ENCODE measurements at places on chromosomes 4 and X.

- DNase-seq: no peak
Observed at GRCh38 chrX:9797384-9798360, 11.4 kb downstream of the SHROOM2 start.

DNA sequence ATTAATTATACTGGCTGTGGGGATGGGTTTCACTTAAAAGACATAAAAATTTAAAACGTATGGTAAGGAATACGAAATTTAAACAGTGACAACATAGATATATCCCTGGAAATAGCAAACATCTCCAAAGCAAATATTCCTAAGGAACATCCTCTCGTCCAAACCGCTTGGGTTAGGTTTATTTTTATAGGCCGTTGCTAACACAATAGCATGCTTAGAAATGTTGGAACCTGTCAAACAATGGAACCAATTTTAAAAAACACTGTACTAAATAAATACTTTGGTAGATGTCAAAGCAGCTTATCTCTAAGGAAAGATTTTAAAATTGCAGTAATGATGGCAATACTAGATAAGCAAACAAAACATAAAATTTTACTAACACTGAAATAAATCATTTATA is 45.4 kb downstream of the SEC24D start:
- no peak for DNase-seq

GRCh38 chr4:154838155-154838554 is 57.1 kb downstream of the RBM46 start:
- DNase-seq: no peak

- DNase-seq: no peak
Observed at GRCh38 chr4:150248181-150248580, 169.9 kb downstream of the DCLK2 start.

GRCh38 chrX:103398421-103398864 is 22.1 kb downstream of the BEX3 start:
- DNase-seq: no peak

GRCh38 chr4:22201256-22201655 is 252.7 kb upstream of the KCNIP4 start:
- no peak for DNase-seq

DNA sequence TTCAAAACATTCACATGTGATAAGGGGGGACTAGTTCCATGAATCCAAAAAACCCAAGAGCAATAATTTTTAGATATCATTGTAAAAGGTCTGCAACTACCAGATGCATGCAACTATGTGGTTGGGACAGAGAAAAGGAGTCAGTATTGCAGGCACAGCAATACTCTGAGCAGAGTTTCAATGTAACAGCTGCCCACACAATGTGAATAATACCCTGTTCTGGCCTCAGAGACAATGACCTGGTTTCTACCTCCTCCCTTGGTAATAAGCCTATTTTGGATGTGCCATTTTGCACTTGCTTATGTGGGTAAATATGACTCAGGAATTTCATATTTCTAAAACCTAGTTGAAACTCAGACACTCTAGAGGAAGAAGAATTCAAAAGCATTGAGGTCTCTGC is 194.8 kb upstream of the RASGEF1B start:
- DNase-seq: no peak

- DNase-seq: no peak
Observed at GRCh38 chr4:186149872-186150271, 41.5 kb upstream of the CYP4V2 start.

DNA sequence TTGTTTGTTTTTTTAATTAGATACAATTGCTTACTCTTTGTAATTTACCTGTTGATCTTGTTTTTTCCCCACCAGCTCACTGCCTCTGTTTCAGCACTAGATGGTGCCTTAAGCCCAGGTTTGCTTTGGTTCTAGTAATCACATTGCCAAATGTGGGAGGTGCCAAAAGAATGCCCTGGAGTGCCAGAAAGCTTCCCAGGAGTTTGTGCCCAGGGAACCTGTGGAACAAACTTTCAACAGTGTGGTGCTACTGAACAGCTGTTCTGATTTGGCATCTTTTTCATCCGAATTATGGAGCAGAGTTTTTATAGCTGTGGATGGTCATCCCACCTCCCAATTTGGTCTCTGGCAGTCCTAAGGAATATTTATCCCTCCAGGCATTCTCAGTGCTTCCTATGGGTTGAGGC is 1000.7 kb downstream of the STIM2 start:
- peak; percentile 26 for DNase-seq

DNA sequence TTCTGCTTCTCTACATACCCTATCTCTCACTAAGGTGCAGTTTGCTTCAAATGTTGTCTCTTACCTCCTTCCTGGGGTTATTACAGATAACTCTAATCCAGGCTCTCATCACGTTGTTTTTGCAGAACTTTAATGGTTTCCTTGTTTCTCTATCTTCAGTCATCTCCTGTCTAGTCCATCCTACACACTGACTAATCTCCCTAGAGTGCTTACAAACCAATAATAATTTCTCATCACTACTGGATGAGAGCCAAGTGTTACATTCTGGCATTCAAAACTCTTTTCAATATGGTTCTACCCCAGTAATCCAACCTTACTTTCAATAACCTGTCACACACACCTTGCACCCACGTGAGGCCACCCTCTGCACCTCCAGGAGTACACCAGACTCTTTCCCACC is 86.1 kb downstream of the SYNPO2 start:
- no peak for DNase-seq

DNA sequence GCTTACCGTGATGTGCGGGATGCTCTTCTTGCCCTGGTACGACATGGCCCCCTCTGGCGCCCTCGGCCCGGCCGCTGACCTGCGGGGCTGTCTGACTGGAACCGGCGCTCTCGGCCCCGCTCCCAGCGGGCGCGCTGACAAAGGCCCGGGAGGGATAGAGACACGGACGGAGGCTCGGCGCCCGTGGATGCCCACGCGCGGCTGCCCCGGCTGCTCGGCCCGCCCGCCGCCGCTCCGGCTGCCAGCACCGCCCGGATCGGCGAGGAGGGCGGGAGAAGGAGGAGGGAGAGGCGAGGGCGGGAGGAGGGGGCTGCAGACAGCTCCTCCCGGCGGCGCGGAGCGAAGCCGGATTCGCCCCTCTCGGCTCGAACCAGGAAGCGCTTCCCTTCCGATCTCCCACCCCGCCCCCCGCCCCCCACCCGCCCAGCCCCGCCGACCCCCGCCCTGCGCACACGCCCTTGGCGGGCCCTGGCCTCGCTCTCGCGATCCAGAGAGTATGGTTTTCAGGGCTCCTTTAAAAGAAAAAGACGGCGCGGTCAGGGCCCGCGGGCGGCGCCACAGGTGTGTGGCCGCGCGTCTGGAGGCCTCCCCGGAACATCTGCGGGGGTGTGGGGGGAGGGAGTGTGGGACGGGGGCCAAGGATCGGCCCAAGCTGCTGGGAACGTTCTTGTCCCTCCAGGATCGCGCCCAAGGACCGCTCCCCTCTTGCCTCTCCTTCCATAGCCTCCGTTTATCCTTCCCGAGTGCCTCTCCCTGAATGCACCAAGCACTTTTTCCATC is 4.5 kb downstream of the CRMP1 start:
- DNase-seq: peak; percentile 56

DNA sequence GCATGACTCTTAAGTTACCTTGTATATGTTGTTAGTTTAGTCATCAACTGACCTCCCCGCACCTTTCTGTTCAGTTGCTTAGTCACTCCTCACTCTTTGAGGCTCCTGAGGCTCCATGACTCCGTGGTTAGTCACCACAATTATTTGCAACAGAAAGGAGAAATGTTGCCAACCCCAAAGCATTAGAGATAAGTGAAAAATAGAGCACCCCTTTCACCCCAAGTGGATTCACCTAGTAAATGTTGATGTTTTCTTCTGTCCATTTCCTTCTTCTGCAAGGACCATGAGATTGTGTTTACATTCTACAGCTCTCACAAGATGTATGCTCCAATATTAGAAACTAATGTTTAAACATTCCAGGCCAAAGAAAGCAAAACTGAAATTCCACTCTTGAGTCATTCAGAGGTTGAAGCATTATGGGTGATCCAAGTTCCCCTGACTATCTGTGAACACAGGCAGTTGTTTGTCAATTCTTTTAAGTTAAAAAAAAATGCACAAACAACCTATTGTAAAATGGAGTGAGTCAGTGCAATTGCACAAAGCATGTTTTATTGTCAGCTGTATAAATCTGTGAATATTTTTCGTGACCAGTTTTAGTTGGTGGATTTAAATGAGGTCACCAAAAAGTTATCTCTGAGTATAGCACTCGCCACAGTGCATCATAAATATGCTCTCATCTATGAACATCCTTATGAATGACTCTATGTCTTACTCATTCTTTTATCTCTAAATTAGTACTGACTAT is 552.4 kb upstream of the MAGEB2 start:
- DNase-seq: no peak

DNA sequence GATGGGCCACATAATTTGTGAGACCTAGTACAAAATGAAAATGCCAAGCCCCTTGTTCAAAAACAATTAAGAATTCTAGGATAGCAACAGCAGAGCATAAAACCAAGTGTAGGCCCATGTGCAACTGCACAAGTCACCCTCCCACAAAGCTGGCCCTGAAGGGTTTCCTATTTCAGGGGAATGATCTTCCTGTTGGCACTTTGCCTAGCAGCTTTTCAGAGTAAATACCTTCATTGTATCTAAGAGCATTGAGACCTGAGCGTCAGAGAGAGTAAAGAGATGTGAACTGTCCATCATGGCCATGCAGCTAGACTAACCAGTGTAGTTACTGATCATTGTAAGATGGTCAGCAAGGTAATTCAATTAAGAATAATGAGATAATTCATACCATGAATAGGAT is 113.6 kb downstream of the CNKSR2 start:
- DNase-seq: peak; percentile 79

- DNase-seq: no peak
Observed at GRCh38 chr4:4868758-4869723, 9.6 kb downstream of the MSX1 start.

DNA sequence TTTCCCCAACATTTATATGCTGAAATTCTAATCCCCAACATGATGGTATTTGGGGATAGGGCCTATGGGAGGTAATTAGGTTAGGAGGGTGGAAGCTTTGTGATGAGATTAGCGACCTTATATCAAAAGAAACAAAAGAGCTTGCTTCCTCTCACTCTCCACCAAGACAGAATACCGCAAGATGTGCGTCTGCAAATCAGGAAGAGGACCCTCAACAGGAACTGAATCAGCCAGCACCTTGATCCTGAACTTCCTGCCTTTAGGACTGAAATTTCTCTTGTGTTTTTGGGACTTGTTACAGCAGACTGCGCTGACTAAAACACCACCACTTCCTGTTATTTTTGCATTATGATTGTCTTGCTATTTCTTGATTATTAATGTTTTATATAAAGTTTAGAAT is 1889.4 kb downstream of the C4orf33 start:
- no peak for DNase-seq

- no peak for DNase-seq
Observed at GRCh38 chrX:84322083-84322827, 134.3 kb upstream of the RPS6KA6 start.

DNA sequence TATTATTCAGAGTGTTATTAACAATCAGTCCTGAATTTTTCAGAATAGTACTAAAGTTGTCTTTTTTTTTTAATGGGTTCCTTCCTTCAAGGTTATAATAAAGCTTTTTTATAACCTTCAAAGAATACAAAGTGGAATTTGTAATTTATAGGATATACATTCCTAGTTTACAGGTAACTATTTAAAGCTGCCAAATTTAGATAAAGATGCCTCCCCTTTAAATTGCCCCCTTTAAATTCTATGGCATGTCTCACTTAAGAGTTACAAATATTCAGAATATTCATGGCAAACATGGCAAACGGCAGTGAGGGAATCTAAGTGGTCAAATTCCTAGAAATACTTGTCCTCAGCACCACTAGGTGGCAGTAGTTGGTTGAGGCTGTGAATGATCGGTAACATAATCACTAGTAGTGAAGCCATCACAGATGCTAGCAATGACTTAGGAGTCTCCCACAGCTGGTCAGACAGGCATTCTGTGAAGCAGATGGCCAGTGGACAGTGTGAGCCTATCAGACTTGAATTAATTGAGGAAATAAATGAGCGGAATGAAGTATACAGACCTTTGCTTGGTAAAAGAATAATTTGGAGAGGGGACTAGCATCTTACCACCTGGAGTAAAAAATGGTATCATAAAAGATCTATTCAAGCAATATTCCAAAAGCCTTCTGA is 86.4 kb downstream of the CBR4 start:
- DNase-seq: peak; percentile 32

DNA sequence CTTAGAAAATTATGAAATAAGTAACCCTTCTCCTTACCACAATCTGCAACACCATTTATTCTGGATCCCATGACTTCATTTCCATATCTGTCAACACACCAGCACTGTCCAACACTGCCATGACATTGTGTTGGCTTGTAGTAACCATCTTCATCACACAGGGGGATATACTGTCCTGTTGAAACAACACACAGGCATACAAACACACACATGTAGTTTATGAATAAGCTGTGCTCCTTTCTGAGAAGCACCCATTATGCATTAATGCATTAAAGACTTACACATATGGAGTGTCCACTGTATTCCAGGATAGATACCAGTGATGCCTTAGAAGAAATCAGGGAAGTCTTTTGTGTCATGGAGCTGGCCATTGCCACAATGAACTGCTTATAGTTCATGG is 496.9 kb downstream of the SPOCK3 start:
- no peak for DNase-seq

DNA sequence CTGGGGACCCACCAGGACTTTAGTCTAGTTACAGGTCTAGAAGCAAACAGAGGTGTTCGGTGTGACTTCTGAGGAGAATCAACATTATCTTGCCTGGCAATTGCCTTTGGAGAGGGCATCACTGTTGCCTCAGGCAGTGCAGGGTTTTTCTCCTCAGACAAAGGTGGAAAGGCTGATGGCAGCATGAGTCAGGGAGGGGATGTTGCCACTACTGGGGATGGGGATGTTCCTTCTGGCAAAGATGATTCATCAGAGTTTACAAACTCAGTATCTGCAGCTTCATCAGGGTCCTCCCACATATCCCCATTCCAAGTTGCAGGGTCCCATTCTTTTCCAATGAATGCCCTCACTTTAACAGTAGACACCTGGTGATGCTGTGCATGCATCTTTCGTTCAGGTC is 91.3 kb upstream of the GALNTL6 start:
- DNase-seq: no peak

DNA sequence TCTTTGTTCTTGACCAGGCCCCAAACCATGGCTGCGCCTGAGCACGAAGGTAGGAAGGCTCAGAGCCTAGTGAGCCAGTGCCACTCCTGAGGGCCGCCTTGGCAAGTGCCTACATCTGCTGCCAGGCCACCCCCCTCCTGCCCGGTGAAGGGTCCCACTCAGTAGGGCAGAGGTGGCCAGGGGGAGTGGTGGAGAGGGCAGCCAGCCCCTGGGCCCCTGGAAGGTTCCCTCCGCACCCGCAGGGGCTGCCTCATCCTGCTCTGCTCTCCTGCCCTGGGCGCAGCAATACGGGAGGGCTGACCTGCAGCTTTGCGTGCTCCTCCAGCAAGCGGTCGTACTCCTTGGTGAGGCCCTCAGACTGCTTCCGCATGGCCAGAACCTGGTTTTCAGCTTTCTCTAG is 14.0 kb downstream of the SLC6A8 start:
- no peak for DNase-seq

DNA sequence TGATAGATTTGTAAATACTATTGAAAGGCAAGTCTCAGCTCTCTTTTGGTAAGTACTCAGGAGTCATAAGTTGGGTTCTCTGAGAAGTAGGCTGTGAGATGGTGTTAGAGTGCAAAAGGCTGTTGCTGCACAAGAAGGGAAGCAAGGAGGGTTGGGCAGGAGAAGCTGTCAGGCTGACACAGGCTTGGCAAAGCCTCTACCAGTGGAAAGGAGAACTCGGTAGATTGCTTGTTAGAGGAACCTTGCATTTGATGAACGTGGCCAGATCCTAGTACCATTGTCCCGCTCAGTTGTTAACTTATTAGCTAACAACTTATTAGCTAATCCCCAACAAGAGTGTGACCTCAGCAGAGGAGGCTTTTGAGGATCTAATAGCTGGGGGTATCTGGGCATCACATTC is 449.3 kb upstream of the BOD1L1 start:
- DNase-seq: no peak

GRCh38 chrX:11557120-11557519 is 108.6 kb downstream of the ARHGAP6 start:
- DNase-seq: no peak
